ENCODE measurements at places on chromosomes 16 and 17.

- DNase-seq, result no peak
These were observed 14.7 kb downstream of the ABCA3 start for GRCh38 chr16:2325791-2326190.

GRCh38 chr16:50736448-50736847 lies 5.4 kb upstream of the CYLD start:
- DNase-seq, result no peak

DNA sequence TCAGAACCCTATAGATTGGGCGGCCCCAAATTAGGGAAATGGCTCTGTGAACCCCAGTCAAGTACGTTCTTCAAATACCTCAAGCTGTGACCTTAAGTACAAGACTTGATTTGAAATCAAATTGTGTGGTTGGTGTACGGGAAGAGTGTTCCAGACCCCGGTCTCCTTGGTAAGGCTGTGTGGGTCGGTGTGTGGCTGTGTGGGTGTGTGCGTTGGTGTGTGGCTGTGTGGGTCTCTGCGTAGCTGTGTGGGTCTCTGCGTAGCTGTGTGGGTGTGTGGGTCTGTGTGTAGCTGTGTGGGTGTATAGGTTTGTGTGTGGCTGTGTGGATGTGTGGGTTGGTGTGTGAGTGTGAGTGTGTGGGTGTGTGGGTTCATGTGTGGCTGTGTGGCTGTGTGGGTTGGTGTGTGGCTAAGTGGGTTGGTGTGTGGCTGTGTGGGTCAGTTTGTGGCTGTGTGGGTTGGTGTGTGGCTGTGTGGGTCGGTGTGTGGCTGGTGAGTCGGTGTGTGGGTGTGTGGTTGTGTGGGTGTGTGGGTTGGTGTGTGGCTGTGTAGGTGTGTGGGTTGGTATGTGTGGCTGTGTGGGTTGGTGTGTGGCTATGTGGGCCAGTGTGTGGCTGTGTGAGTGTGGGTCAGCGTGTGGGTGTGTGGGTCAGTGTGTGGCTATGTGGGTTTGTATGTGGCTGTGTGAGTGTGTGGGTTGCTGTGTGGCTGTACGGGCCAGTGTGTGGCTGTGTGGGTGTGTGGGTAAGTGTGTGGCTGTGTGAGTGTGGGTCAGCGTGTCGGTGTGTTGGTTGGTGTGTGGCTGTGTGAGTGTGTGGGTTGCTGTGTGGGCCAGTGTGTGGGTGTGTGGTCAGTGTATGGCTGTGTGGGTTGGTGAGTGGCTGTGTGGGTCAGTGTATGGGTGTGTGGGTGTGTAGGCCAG lies 238.7 kb upstream of the ZFHX3 start:
- no peak for DNase-seq

DNA sequence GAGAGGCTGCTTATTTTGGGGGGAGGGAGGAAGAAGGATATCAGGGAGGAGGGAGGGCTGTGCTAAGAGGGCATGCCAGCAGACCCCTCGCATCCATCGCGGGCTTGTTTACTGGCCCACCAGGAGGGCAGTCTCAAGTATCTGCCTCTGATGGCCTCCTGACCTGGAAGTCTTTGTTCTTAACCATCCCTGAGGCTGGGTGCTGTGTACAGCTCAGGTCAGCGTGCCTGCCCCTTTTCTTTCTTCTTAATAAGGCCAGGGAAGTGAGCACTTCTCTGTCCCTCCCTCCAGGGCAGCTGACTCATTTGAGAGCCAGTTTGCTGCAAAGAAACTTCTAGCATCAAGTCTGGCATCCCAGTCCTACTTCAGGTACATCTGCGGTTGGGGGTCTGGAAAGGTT lies 157.0 kb downstream of the CCDC182 start:
- DNase-seq, result no peak

DNA sequence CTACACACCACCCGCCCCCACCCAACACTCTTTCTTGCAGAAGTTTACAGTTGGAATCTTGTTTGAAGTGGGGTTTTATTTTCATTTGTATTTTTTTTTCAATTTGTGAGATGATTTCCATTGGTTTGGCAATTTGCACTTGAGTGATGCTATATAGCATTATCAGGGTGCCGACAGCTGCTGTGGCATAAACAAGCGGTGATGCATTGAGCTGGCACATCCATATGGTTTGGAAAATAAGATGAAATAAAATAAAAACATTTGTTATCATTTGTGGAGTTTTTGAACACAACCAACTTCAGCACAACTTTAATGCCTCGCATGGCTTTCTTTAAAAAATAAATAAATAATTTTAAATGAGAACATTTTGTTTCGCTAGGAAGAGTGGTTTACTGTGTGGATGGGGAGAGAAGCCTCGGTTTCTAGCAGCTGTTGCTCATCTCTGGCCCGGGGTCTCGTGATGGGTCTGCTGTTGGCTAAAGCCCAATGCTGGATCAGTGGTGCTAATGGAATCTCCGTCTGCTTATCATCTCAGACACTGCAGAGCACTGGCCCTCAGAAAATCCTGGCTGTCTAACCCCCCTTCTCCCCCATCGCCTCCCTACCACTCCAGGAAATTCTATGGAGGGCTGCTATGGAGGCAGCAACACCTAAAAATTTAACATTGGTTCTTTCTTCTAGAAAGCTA lies 192.3 kb upstream of the MAF start:
- peak; percentile 76 for DNase-seq

DNA sequence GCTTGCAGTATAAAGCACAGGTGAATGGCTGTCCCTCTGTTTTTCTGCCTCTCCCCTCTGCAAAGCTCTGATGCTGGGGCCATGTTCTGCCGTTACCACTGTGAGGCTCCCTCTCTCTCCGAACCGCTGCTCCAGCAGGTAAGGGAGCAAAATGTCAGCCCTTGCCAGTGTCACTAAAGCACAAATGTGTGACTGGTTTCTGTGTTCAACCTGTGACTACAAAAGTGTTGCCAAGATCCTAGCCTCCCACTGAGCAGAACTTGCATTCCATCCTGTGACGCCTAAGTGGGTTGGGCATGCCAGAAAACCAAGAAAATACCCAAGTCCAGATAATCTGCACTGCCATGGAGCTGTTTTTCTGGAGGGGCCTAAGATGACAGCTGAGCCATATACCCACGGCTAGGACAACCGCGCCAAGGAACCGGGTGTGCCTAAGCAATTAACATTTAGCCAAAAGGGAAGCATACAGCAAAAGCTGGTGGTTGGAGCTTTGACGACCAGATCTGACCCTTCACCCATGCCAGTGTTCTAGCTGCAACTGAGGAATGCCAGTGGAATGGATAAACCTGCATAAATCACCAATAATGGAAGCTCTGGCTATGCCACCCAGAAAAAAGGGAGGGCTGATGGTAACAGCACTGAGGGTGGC lies 35.0 kb downstream of the PSME3IP1 start:
- no peak for DNase-seq

GRCh38 chr17:57502022-57502421 lies 243.1 kb downstream of the CCDC182 start:
- no peak for DNase-seq

GRCh38 chr16:87374313-87374712 lies 9.3 kb downstream of the FBXO31 start:
- no peak for DNase-seq

- DNase-seq, result no peak
These were observed 23.2 kb downstream of the NLK start for GRCh38 chr17:28065706-28066105.

GRCh38 chr16:84704253-84704652 lies 4.5 kb downstream of the USP10 start:
- DNase-seq, result no peak

GRCh38 chr16:88354229-88355092 lies 28.3 kb upstream of the ZNF469 start:
- DNase-seq, result no peak

DNA sequence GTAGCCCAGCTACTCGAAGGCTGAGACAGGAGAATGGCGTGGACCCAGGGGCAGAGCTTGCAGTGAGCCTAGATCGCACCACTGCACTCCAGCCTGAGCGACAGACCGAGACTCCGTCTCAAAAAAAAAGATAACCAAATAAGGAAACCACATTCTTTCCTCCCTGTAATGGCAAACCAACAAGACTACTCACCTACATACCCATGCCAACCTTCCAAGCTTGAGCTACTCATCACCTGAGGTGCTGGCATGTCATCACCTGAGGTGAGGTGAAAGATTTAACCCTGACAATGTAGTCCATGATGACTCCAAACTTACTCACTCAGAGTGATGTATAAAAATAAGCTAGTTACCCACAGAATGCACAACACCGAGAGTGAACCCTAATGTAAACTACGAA lies 85.2 kb downstream of the SMG6 start:
- no peak for DNase-seq

- DNase-seq, result no peak
These were observed 36.0 kb downstream of the PGS1 start for GRCh38 chr17:78414178-78415162.

- no peak for DNase-seq
These were observed 4.7 kb downstream of the ZACN start for GRCh38 chr17:76083536-76084182.

DNA sequence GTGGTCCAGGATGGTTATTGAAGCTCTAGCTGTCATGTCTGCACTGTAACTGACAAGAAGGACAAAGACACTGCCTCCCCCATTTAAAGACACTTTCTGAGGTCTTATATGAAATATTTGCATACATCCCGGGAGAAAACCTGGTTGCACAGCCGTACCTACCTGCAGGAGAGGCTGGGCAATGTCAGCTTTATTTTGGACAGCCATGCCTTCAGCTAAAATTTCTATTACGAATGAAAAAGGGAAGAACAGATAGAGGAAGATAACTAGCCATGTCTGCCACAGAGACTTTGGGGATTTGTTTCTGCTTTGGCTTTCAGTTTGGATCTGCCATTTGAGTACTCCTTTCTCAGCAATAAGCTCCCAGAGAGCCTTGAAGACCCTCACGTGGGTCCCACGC lies 19.0 kb downstream of the SLC7A6 start:
- DNase-seq, result no peak

GRCh38 chr16:11669380-11670146 lies 1.3 kb downstream of the SNN start:
- DNase-seq, result no peak

DNA sequence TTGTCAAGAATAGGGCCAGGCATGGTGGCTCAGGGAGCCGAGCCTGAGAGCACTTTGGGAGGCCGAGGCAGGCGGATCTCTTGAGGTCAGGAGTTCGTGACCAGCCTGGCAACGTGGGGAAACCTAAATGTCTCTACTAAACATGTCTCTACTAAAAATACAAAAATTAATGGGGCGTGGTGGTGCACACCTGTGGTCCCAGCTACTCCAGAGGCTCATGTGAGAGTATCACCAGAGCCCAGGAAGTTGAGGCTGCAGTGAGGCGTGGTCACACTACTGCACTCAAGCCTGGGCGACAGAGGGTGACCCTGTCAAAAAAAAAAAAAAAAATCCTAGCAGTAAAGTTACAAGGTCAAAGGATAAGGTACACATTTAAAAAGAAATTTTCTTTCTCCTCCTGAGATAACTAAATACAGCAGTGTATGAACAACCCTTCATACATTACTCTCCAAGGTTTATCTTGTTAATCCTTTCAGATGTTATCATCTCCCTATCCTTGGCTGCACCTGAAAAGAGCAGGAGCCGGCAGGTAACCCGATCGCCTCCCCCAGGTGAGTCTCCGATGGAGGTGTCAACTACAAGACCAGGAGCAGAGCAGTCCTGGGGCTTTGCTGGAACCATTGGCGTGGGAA lies 122.3 kb downstream of the GOSR1 start:
- DNase-seq, result no peak

GRCh38 chr17:63402431-63403212 lies 43.5 kb downstream of the CYB561 start:
- DNase-seq, result peak; percentile 52

DNA sequence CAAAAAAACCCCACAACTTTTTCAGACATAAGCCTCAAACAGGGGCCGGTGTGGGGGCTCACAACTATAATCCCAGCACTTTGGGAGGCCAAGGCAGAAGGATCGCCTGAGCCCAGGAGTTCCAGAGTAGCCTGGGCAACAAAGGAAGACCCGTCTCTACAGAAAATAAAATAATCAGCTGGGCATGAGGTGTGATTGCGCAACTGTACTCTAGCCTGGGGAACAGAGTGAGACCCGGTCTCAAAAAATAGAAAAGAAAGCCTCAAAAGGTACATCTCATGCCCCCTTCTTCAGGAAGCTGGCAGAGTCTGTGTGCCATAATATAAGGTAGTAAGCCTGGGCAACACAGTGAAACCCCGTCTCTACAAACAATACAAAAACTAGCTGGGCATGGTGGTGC lies 3.2 kb downstream of the ZSWIM7 start:
- no peak for DNase-seq

DNA sequence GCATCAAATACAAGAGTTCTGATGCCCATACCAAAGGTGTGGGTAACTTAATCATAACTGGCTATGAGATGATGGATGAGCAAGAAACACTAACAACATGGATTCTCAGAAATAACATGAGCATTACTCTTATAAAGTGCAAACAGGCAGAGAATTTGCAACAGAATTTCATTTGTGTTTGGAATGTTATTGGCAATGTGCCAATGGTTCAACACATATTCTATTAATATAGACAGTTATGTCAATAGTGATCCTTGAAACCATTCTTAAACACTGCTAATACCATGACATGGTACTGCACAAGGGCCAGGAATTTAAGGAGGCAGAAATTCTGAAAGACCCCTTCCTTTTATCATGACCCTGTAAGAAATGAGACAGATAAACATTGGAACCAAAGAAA lies 217.1 kb upstream of the WSB1 start:
- DNase-seq, result no peak

DNA sequence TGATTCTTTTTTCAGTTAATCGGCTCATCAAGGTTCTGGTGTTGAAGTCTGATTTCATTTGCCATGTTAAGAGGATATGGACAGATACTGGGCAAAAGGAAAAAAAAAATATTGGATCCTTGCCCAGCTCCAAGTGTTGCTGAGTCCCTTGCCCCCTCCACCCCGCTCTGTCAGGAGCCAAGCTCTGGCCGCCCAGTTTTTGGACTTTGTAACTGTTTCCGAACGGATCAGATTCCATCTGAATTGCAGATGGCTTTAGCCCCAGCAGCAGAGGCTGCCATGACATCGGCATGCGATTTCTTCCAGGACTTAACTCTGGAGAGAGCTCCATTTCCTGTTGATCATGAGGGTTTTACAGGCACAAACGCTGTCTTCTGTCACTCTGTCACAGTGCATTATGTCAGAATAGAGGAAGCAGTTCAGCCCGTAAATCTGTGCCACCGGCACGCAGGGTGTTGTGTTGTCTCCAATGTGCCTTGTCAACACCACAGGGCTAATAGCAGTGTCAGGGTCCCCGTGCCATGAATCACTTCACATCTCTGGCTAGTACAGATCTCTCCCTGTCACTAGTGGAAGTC lies 615.6 kb downstream of the MAF start:
- DNase-seq, result no peak

GRCh38 chr17:8162997-8163977 lies 539 bp upstream of the VAMP2 start:
- DNase-seq, result no peak

DNA sequence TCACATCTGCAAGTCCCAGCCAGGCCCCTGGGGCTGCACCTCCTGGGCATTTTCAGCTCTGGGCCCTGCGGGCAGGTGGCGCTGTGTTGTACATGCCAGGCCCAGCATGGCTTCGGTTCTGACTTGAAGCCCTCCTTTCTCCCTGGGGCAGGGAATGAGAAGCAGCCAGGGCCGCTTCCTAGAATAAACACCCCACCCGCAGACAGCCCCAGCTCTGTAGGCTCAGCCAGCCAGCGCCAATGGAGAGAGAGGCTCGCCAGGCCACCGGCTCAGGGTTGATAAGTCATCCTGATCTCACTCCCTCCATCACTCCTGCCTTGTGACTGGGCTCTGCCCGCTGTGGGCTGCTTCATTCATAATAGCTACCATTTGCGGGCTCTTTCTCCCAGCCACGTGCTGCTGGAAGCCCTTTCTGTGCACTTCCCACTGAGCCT lies 6.0 kb upstream of the GLIS2 start:
- DNase-seq, result no peak

- no peak for DNase-seq
These were observed at the start of gene HOXB5 for GRCh38 chr17:48593126-48593829. HOXB5 (minus strand) TSS chr17:48593779; CDS start chr17:48593682, 97 bp downstream.

- no peak for DNase-seq
These were observed 8.7 kb downstream of the MSL1 start for GRCh38 chr17:40130352-40131042.

Measured in urinary bladder (tissue), 4 donors.